ENCODE measurements at places on chromosomes 2 and 18. TPM values are rescaled to one million over a fixed set of nuclear protein-coding genes. Genes with fewer than 3 reads are reported as not detected.

Gene SLC9A4
- not detected for total RNA-seq

Gene SIX3
- total RNA-seq = not detected

Gene FBLN7
- total RNA-seq = 15.4 TPM

Gene C2orf81
- 2.3 TPM for total RNA-seq

Gene LMAN2L
- total RNA-seq = 14.5 TPM

Gene SKOR2
- total RNA-seq = not detected

Gene GPR55
- 0.14 TPM for total RNA-seq

Gene TMEM247
- not detected for total RNA-seq

Gene GALNT14
- 1.1 TPM for total RNA-seq

Gene SLC4A3
- total RNA-seq = 6.2 TPM

Gene EHD3
- total RNA-seq = 28.7 TPM

Gene RPRD1A
- 46.9 TPM for total RNA-seq

Gene IL1R1
- total RNA-seq = 147 TPM

Gene PROM2
- 0.28 TPM for total RNA-seq

Gene CD8B2
- not detected for total RNA-seq

Gene NEB
- total RNA-seq = 1.8 TPM

Gene PLEK
- 22.7 TPM for total RNA-seq

Gene PLGLB2
- total RNA-seq = not detected

Gene DSC1
- total RNA-seq = not detected

Gene RAD51AP2
- not detected for total RNA-seq

Gene SLC38A11
- 1.3 TPM for total RNA-seq

Gene CFC1
- not detected for total RNA-seq

Gene PROC
- not detected for total RNA-seq

Gene ZNF236
- 14.2 TPM for total RNA-seq

Gene LAMA1
- total RNA-seq = 4.0 TPM

Gene SCYGR2
- not detected for total RNA-seq

Gene TEKT4
- total RNA-seq = not detected

Gene TOGARAM2
- 0.52 TPM for total RNA-seq

Gene TMBIM1
- 191 TPM for total RNA-seq

Gene CTAGE1
- total RNA-seq = not detected

Gene PRSS56
- not detected for total RNA-seq

Gene MFSD2B
- not detected for total RNA-seq

Gene UCN
- 0.95 TPM for total RNA-seq

Gene HRH4
- total RNA-seq = not detected

Gene ZC3H6
- 17.0 TPM for total RNA-seq

Gene RAX
- not detected for total RNA-seq

Gene CDCA7
- 0.83 TPM for total RNA-seq
